ENCODE measurements at places on chromosomes 4 and X.

DNA sequence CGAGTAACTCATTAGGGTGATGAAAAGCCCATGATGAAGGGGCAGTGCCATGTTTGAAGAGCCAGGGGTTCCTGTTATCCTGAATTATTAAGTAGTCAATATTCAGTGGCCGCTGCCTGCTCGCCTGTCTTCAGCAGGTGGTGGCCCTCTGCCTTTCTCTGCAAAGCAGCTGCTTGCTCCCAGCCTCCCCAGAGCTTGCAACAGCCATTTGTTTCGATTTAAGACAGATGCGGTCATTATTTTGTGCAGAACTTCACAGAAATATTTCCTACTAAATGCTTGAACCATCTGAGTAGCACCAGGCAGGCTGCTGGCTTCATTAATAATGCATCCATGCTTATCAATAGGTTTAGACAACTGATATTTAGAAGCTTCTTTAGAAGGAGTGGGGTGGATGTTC is 104.3 kb upstream of the TTC29 start:
- no peak for DNase-seq

- DNase-seq = no peak
Observed at GRCh38 chr4:108488865-108489264, 131.5 kb upstream of the RPL34 start.

DNA sequence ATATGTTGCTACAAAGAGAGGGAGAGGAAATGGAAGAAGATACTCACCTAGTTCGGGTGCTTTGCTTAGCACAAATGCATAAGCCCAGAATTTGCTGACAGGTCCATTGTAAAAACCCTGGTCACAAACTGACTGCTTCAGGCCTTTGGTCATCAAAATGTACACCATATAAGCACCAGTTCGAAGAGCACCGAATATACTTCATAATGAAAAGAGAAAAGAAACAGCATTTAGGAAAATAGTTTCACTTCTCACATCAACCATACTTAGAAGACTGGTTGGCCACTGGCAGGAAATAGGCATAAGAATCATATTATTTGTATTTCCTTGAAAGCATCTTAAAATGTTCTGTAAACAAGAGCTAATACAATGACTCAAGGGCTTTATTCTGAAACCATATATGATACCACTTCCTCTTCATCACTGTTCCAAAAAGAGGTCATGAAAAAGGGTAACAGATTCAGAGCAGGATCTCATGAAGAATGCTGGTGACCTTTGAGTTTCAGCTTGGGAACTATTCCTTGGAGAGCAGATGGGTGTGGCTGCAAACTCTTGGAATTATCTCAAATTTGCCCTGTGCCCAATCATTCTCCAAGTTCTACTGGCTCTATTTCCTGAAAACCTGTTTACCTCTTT is 138.7 kb downstream of the ELOVL6 start:
- DNase-seq = no peak

- no peak for DNase-seq
Observed at GRCh38 chr4:158229768-158230167, 19.5 kb downstream of the TMEM144 start.

- DNase-seq = no peak
Observed at GRCh38 chrX:83658731-83659130, 150.6 kb downstream of the POU3F4 start.

DNA sequence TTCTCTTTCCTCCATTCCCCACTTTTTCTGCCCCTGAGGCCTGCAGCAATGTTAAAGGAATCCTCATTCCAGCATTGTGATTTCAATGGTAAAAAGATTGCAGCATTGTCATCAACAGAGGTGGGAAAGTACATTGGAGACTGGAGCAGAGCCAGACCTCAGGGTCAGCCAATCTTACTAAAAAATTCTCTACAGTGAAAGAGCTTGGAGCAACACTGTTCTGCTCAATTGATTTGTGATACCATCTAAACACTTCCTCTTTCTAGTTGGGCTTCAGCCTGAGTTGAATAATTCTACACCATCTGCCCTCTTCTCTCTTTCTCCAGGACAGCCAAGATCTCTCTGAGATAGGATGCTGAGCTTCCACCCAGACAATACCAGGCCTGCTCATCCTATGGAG is 176.5 kb downstream of the AR start:
- DNase-seq = no peak

GRCh38 chr4:94516999-94517398 is 65.3 kb downstream of the PDLIM5 start:
- DNase-seq = no peak

DNA sequence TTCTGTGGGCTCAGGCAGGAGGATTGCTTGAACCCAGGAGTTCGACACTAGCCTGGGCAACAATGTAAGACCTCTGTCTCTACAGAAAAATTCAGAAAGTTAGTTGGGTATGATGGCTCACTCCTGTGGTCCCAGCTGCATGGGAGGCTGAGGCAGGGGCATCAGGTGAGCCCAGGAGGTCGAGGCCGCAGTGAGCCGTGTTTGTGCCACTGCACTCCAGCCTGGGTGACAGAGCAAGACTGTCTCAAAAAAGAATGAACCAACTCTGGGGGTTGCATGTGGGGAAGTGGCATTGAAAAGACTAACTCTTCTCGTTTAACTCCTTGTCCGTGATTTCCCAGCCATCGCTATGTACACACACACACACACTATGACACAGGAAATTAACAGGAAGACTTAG is 26.9 kb downstream of the ENOPH1 start:
- DNase-seq = no peak

- no peak for DNase-seq
Observed at GRCh38 chrX:24498975-24499374, 33.9 kb downstream of the PDK3 start.

DNA sequence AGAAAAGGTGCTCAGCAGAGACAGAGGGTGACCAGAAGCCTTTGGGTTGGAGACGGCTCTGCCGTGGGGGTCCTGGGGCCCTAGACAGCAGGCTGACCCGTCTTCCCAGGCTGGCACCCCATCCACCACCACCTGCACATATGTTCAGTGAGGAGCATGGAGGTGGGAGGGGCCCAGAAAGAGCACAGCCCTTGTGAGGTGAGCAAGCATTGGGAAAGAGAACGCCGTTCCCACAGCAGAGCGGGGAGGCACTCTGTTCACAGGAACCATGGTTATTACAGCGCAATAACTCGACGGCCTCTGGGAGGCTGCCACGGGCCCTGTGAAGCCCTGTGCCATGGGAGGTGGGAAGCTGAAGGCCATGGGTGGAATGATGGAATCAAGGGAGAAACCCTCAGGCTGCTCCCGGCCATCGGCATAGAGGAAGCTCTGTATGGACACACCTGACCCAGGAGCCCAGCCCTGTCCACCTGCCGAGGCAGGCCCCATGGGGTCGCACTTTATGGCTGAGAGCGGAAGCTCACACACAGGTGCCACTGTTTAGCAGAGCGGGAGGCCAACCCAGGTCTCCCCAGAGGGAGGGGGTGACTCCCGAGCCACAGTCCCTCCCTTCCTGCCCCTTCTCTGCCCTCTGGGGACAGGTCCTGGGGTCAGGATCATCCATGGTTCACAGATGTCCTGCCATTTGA is 93.5 kb upstream of the AFAP1 start:
- no peak for DNase-seq

DNA sequence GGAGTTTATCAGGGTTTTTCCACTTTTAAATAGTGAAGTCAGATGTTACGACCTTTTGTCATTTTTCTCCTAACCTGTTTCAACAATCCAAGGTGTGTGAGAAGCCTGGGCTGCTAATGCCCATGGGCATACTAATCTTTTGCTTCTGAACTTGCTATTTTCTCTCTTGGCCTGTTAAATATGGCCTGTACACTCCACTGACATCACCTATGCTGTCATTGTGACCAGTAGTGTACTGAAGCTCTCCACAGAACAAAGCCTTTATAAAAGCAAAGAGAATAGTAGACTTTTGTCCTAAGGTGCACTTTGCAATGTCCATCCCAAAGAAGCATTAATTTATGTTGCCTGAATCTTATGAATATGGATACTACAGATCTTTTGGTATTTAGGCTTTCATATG is 1490.5 kb downstream of the STIM2 start:
- DNase-seq = no peak

DNA sequence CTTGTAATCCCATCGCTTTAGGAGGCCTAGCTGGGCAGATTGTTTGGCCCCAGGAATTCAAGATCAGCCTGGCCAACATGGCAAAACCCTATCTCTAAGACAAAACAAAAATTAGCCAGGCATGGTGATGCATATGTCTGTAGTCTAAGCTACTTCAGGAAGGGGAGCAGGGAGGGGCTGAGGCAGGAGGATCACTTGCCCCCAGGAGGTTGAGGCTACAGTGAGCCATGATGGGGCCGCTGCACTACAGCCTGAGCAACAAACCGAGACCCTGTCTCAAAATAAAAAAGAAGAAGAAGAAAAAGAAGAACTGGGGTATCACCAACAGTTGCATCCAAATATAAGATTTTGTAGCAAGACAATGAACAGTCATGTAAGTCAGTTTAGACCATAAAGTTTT is 47.3 kb upstream of the NFKB1 start:
- DNase-seq = no peak

- no peak for DNase-seq
Observed at GRCh38 chr4:77308843-77309242, 151.8 kb downstream of the CCNG2 start.

- DNase-seq = no peak
Observed at GRCh38 chrX:118612290-118612689, 115.1 kb upstream of the IL13RA1 start.
